ENCODE measurements at places on chromosomes 4 and X.

- DNase-seq, result no peak
Observed at GRCh38 chrX:72129661-72130060, 2.1 kb downstream of the RTL5 start.

DNA sequence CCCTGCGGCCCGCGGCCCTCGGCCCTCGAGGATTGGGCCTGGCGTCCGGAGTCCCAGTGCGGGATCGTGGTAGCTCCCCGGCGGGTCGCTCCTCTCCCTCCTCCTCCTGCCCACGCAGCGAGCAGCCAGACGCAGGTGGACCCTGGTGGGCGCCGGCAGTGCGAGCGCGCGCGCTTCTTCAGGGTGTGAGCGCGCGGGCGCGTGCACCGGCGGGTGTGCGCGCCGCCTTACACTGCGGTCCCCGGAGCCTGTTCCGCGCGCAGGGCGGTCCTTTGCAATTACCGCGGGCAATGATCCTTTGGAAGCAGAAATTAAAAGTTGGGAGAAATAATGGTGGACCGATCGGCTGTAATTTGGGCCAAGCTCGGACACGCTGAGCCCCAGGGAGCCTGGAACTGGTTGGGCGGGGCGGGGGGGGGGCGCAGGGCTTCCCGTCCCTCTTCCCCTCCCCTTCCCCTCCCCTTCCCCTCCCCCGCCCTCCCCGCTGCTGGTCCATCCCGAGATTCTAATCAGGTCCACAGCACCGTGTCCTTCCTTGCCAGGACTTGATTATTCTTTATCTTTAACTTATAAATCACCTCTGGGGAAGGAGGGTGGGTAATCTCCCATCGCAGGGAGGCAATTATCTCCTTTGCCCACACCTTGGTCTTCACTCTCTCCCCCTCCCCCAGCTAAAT lies 1.6 kb upstream of the NKX1-1 start:
- DNase-seq, result no peak

GRCh38 chr4:142347241-142347640 lies 498.9 kb downstream of the INPP4B start:
- DNase-seq, result no peak

DNA sequence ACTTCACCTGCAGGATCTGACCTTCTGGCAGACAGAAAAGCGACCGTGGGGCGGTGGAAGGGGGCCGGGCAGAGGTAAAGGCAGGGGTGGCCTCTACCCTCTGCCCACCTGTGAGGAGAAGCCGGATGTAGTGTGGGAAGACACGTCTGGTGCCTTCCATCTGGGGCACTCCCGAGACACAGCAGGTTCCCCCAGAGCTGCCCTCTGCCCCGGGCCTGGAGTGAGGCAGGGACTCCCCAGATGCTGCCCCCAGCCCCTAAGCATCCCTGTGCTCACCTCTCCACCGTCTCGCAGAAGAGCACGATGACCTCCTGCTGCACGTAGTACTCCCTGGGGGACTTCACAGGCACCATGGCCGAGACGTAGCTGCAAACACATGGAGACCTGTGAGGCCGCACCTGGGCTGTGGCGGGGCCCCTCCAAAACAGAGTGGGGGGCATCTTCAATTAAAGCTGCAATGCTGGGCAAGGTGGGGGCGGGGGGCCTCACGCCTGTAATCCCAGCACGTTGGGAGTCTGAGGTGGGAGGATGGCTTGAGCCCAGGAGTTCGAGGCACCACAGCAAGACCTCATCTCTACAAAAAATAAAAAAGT lies 75.3 kb upstream of the MXD4 start:
- DNase-seq, result no peak

- DNase-seq, result no peak
Observed at GRCh38 chr4:118968005-118968404, 79.4 kb downstream of the SYNPO2 start.

GRCh38 chr4:151624626-151625565 lies 135.9 kb downstream of the GATB start:
- no peak for DNase-seq

GRCh38 chr4:128958194-128958593 lies 135.1 kb downstream of the SCLT1 start:
- DNase-seq, result no peak

DNA sequence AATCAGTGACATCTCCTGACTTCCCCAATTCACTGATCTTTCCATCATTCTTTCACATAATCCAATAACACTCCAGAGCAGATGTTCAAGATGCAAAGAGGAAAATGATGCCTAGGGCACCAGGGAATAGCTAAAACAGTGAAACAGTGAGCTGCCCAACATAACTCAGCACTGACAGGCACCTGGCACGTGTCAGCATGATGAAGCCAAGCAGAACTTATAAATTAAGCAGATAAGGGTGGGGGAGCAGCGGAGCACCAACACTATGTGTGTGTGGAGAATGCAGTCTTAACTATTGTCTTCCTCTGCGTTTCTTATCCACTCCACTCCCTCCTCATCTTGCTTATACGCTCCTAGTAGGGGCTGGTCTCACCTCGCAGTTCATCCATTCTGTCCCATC lies 89.4 kb downstream of the AMMECR1 start:
- no peak for DNase-seq

GRCh38 chr4:70925899-70926635 lies 23.9 kb downstream of the MOB1B start:
- DNase-seq, result no peak

DNA sequence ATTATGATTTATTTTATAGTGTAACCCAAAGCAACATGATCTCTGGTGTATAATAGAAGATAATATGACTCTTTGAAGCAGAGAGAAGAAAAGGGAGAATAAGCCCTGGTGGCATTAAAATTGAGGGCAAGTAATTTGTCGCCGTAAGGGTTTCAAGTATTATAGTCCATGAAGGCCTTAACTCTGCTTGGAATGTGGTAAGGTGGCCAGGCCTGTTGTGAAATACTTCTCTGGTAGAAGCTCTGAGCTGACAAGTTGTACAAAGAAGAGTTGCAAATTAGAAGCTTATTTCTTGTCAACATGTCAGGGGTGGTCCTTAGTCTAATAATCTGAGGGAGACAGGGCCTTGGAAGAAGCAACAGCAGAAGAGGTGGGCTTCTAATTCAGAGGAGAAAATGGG lies 151.7 kb upstream of the HHIP start:
- DNase-seq, result no peak

- DNase-seq, result no peak
Observed at GRCh38 chr4:575281-576141, 584 bp downstream of the TMEM271 start.

DNA sequence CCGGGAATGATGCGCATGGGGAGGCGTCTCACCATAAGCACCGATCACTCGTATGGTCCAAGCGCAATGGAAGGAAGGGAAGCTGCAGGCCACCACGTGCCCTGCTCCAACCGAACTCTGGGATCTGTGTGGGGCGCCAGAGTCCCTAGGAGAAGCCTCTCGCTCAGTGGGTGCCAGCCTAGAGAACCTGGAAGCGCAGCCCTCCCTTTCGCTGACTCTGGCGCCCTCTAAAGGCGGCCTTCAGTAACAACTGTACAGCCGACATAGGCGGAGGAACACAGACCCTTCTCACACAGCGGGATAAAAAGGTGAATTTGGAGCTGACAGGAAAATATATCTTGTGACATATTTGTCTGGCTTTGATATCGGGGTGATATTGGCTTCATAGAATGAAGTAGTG lies 76.0 kb downstream of the INTS6L start:
- DNase-seq, result peak; percentile 54

DNA sequence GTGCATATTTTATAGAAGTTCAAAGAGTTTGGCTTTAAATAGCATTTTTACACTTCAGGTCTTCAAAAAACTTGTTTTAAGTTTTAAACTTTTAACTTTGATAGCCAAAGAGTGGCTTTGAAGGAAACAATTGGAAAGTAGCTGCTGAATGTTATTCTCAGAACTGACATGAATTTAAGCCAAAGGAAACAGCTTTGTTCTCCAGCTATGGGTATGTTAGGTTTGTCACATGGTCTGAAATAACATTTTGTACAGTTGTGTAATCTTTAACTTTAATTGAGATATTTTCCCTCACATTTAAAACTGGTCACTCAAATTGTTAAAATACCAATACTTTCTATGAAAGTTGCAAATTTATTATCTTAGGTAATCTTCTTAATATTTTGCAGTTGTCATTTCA lies 564.7 kb downstream of the IL15 start:
- DNase-seq, result no peak

- no peak for DNase-seq
Observed at GRCh38 chr4:61541459-61541858, 341.3 kb downstream of the ADGRL3 start.

- DNase-seq, result no peak
Observed at GRCh38 chrX:147978931-147979330, 2.2 kb upstream of the FMR1NB start.

GRCh38 chr4:25092139-25092538 lies 61.4 kb upstream of the LGI2 start:
- no peak for DNase-seq

DNA sequence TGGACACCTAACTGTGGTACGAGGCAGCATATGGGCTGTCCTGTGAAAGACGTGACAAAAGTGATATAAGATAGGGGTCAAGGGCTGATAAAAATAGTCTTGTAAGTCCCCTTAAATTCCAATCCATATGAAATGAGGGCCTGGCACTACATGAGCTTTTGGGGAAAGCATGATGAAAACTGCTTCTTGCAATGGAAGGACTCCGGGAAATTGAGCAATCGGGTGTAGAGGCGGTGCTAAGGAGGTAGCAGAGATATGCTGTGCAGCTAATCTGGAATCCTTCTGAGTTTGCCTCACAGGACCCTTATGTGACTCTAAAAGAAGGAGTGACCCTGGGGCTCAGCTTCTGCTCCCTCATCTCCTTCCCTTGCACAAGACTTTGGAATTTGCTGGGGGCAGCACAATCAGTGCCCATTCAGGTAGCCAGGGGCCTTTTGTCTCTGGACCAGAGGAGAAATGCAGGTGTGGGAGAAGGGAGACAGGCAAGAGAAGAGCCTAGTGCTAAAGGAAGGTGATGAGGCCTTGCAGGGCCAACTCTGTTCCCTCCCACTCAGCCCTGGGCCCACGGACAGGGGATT lies 12.8 kb downstream of the CLDN2 start:
- no peak for DNase-seq

DNA sequence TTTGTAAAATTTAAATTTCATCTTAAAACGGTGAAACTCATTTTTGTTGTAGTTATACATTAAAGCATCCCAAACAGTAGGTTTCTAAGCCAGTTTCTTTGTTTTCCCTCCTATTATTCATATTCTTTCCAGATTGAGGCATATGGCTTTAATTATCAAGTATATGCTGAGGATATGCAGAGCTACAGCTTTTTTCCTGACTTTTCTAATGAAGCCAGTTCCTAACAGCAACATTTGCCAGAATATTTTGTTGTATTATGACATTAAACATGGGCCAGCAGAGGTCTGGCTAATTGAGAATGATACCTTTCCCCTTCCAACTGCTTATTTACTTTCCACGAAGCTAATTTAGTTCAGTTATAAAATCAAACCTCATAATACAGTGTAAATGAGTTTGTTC lies 75.3 kb downstream of the SLIT2 start:
- no peak for DNase-seq

DNA sequence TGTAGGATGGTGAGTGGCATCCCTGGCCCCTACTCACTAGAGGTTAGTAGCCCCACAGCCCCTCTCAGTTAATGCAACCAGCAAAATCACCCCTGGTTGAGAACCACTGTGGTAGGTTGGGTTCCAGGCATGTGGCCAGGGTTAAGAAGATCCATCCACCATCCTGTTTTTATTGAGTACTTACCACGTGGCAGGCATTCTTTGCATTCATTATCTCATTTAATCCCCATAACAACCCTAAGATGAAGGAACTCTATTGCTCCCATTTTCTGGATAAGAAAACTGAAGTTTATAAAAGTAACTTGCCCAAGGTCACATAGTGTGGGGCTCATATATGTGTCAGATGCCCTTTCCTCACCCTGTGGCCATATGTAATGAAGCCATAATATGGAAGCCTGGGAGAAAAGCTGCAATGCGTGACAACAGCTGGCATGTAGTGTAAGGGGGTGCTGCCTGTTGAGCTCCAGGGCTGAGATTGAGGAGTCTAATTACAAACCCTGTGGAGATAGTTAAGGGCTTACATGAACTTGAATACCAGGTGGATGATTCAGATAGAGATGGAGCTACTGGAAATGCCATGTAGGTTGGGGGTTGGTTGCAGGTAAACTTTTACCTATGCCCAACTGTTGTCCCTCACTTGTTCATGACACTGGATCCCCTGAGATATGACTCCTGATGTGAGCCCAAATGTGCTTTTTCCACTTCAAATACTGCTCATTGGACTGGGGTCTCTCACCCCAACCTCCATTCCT lies 100.2 kb upstream of the PGRMC2 start:
- no peak for DNase-seq

GRCh38 chr4:138709859-138710258 lies 305.7 kb upstream of the NOCT start:
- no peak for DNase-seq

DNA sequence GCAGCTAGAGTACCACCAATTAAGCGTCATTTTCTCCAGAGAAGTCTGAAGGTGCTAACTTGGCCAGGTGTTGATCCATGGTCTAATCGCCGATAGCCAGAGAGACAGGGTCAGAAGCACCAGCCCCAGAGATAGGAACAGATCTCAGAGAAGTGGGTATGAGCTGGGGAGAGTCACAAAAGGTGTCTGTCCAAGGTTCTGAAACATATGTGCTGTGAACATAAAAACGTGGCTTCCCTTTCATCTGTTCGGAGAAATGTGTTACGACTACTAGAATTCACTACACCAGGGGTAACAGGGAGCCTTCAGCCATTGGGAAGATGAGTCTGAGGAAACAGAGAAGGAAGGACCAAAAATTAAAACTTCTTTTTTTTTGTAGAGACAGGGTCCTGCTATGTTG lies 91.3 kb downstream of the FBXL5 start:
- no peak for DNase-seq

- DNase-seq, result no peak
Observed at GRCh38 chrX:8147226-8147625, 23.8 kb downstream of the VCX2 start.

GRCh38 chr4:26197018-26197779 lies 123.6 kb upstream of the RBPJ start:
- DNase-seq, result peak; percentile 33

- no peak for DNase-seq
Observed at GRCh38 chr4:20265726-20266125, 14.0 kb downstream of the SLIT2 start.

- no peak for DNase-seq
Observed at GRCh38 chr4:154120690-154121345, 331.9 kb upstream of the SFRP2 start.

GRCh38 chr4:74934888-74935287 lies 2.0 kb downstream of the PARM1 start:
- no peak for DNase-seq

GRCh38 chr4:88119943-88120342 lies 38.5 kb downstream of the ABCG2 start:
- DNase-seq, result no peak

GRCh38 chrX:29196501-29196900 lies 609.3 kb downstream of the IL1RAPL1 start:
- no peak for DNase-seq

- no peak for DNase-seq
Observed at GRCh38 chr4:139824882-139825522, 159.4 kb downstream of the MGST2 start.

Measured in NCI-H460 (cell line).